Cortex of kidney (tissue), 1 donor: ENCODE measurements at places on chromosomes 2 and 18.

- no peak for DNase-seq
Measured at GRCh38 chr2:197800091-197800490, 4.3 kb upstream of the PLCL1 start.

DNA sequence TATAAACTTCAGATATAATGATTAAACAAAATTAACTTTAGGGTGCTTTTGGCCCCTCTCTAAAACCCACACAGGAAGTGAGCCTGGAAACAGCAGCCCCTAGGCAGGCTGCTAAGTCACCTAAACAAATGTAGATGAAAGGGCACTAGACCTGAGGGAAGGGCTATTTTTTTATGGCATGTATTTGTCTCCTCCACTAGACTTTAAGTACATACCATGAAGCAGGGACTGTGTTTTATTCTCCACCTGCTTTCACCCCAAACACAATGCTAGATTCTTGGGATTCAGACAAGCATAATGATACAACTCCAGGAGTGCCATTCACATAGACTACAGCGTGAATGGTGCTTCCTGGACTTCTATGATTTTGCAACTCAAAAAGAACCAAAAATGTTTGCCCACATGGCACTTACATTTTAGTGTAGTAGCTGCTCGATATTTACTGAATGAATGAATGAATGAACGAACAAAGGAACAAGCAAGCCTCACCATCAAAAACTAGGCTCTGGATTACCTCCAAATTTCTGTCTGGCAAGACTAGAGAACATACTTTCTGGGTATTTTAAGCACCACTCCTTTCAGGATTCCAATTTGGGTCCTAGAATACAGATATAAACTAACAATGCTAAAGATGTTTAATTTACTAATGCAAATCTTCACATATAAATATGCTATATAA, 10.1 kb downstream of the ATAD2B start:
- no peak for DNase-seq

- no peak for DNase-seq
Measured at GRCh38 chr2:134099273-134099672, 154.6 kb upstream of the MGAT5 start.

GRCh38 chr2:169438466-169439072, 40.7 kb upstream of the BBS5 start:
- no peak for DNase-seq

- DNase-seq: no peak
Measured at GRCh38 chr18:79934311-79935097, 16.9 kb downstream of the SLC66A2 start.

DNA sequence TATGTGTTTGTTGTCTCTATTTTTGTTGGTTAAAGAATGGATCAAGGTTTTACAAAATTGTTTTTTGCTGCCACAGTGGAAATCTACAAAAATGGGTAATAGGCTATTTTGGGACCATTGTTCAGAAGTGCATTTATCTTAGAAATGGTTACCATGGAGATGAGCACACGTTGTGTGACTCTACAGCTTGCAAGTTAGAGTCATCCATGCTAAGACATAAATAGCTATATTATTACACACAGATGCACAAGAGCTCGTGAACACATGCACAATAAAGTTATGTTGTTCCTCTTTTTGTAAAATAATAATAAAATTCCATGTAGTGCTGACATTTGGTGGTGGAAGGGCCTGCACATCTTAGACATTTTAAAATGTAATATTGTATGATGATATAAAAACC, 15.5 kb upstream of the DUSP19 start:
- DNase-seq: no peak

DNA sequence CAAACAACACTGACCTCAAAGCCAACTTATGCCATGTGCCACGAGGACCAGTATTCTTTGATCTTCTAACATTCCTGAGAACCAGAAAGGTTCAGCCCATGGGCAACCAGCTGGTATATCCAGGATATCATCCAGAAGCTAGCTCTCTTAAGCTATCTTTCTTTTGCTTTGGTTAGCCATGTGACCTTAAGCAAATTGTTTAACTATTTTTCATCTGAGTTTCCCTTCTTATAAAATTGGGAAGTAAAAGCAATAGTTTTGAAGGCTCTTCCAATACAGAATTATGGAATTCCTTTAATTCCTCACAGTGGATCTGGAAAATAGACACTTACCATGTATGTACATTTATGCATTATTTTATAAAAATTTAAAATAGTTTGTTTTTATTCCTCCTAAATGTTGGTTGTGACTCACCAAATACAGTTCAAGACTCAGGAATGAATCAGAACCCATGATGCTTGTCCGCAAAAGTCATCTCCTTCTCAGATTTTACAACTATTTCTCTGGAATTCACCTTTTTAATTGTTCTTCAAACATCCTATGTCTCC, 435.7 kb downstream of the ZEB2 start:
- DNase-seq: no peak

DNA sequence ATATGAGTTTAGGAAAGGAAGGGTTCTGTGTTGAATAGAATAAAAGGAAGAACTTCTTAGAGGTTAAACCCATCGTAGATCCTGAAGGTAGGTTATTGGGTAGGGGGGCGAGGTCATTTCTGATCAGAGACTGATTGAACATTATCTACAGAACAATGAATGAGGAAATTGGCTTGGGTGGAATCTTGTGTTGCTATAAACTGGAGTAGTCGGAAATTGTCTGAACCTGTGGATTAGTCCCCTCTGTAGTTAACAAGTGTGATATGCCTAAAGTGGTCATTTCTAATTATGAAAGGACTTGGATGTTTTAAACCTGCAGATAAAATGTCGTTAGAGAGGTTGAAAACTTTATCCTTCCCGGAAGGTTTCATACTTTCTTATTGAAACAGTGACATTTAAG, 42.1 kb downstream of the EML4 start:
- DNase-seq: no peak

- no peak for DNase-seq
Measured at GRCh38 chr2:130832296-130832940, 4.3 kb upstream of the ARHGEF4 start.

GRCh38 chr18:61896757-61897156, 4.0 kb upstream of the RNF152 start:
- no peak for DNase-seq

DNA sequence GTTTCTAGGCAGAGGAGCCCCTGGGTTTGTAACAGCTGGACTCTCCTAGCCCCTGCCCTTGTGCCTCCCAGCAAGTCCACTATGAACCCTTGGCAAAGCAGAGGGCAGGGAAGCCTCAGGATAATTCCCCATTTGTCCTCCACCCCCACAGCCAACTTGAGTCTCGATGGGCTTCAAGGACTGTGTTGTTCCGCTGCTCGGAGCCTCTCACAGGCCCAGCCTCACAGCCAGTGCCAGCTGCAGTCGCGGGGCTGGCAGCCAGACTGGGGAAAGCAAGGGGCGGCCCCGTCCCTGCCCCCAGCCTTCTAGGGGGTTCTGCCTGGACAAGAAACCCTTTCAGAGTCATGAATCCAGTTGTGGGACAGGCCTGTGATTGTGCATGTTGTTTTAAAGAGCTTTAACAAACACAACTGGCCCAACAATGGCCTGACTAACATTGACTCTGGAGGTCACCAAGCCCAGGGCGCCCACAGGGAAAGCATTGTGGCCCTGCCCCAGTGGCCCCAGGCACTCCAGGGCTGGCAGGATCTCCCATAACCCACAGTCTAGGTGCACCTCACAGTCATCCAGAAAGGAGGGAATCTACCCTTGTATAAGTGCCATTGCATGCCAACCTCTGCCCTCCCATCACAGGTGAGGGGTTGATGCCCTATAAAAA, 71.8 kb upstream of the DAPL1 start:
- no peak for DNase-seq

- DNase-seq: no peak
Measured at GRCh38 chr18:74980669-74981068, 228.3 kb downstream of the PTGR3 start.

- DNase-seq: no peak
Measured at GRCh38 chr18:10923551-10924070, 225.8 kb downstream of the PIEZO2 start.

- DNase-seq: no peak
Measured at GRCh38 chr2:151971301-151972051, 127.4 kb downstream of the CACNB4 start.

DNA sequence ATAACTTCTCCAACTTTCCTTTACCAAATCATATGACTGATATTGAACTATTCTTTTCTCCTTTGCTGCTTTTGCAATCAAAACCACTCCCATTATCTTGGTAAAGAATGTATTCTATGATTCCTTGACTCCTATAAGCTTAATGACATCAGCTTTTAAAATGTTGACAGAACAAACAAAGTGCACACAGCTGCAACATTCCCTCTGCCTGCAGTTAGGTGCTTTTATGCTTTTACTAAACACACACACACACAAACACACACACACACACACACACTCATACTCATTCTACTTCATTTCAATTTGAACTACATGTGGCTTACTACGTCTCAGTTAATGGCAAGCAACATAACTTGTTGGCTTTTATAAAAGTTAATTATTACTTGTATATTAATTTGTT, 946.6 kb downstream of the DPP10 start:
- no peak for DNase-seq

DNA sequence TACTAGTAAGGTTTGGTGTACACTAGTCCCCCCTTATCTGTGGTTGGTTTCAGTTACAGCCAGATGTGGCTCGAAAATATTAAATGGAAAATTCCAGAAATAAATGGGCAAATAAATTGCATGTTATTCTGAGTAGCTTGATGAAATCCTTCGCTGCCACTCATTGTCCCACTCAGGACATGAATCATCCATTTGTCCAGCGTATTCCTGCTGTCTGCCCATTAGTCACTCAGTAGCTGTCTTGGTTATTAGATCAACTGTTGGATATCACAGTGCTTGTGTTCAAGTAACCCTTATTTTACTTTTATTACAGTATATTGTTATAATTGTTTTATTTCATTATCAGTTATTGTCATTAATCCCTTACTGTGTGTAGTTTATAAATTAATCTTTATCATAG, 21.7 kb downstream of the ZDBF2 start:
- no peak for DNase-seq

- no peak for DNase-seq
Measured at GRCh38 chr2:162073888-162074631, at the start of gene DPP4. Gene DPP4, minus strand, starts transcription at chr2:162074215. Its CDS starts 234 bp downstream, at chr2:162073981.

GRCh38 chr2:128986026-128986715, 667.5 kb upstream of the HS6ST1 start:
- DNase-seq: no peak

GRCh38 chr2:75211266-75211770, 12.0 kb upstream of the TACR1 start:
- DNase-seq: no peak

DNA sequence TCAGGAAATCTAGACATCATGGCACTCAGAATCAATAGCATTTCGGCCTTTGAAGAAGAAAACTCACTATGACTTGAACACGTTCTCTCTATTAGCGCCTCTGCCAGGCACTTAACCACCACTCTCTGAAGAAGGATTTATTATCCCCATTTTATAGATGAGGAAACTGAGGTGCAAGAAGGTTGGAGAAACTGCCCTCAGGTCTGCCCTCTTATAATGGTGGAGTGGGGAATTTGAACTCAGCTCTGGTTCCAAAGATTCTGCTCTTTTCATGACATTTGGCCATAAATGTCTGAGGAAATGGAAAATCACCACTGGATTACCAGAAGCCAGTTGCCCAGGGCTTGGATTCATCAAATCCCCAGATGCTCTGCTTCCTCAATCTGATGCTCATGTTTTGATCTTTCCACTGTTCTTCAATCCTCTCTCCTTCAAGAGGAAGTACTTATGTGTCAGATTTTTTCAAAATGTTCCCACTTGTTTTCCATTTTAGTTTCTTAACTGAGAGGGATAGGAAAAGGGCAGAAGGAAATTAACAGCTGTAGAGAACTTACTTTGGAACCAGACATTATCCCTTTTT, 68.1 kb downstream of the ANTXR1 start:
- no peak for DNase-seq

DNA sequence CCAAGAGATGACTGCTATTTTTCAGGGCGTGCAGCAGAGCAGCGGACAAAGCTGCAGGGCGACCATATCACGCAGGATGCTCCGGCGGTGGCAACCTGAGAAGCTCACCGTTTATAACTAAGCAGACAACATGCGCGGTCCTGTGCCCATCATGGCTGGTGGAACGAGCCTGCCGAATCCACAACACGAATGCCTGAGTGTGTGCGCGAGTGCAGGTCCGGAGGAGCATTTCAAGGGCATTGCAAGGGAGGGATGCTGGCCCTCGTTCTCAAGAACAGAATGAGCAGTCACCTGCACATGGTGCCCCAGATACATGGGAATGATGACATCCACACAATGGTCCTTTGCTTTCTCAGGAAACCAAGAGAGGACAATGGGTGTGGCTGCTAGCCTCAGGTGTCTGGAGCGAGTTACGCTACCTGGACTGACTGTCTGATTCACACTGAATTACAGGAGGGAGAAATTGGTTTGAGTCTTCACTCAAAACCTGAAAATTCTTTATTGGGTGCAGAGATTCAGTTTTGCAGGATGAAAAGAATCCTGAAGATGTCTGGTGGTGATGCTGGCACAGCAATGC, 39.8 kb downstream of the TBC1D8 start:
- no peak for DNase-seq

- DNase-seq: no peak
Measured at GRCh38 chr2:208319391-208319790, 53.3 kb downstream of the PIKFYVE start.

DNA sequence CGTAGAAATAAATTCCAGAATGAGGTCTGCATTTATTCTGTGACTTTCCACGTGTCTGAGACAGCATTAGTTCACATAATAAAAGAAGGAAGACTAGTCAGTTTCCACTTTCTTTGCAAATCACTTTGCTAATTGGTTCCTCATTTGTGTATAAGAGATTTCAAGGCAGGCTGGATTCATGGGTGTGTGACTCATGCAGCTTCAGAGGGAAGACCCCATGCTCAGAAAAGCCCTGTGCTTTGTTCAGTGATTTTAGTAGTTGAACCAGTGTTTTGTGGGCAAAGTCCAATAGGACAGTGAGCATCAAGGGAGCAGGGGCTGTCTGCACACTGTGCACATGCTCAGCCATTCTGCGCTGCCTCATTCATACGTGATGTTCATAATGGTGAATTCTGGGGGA, 297.8 kb downstream of the DLGAP1 start:
- DNase-seq: no peak

GRCh38 chr2:104664672-104665071, 189.2 kb upstream of the POU3F3 start:
- no peak for DNase-seq

DNA sequence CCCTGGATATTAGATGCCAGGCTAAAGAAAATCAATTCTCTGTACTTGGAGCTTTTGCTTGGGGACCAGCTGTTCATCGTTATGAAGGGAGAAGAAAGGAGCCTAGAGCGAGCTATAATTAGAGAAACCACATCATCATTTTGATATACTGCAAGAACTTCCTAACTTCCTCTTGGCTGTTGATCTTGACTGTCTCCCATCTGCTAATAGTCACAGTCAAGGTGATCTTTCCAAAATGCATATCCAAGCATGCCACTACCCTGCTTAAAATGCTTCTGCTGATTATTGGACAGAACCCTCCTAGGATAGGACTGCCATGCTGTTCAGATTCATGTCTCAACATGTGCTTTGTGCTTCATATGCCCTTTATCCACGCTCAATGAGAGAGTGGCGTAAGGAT, 54.8 kb downstream of the RAPGEF4 start:
- no peak for DNase-seq

DNA sequence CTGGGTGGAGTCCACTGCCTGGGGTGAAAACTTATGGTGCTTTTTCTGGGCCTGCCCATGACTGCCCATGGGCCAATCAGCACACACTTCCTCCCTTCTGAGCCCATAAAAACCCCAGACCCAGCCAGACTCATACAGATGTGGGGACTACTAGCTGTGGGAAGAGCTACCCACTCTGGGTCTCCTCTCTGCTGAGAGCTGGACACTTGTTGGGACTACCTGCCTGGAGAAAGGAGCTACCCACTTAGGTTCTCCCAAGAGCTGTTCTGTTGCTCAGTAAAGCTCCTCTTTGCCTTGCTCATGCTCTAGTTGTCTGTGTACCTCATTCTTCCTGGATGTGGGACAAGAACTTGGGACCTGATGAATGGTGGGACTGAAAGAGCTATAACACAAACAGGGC, 119.6 kb upstream of the SLC38A11 start:
- DNase-seq: no peak
